ENCODE measurements at places on chromosomes 6 and 20.
A peak's percentile ranks its signal among the peaks of the same experiment; 100 is the strongest.

DNA sequence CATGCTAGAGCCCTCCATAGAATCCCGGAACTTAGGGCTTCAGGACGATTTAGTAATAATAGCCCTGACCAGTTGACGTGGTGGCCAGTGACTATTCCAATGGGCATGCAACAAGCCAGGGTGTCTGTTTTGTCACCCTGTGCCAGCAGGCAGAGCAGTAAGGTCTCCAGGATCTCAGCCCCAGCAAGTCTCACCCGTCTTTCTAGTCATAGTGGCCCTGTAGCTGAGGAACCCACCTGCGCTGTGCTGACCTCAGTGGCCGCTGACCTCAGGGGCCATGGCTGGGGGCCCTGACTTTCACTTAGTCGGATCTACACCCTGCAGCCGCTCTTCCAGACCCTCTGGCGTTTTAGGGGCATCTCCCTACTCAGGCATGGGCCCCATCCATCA lies 36.8 kb downstream of the PRR18 start:
- no peak for DNase-seq

DNA sequence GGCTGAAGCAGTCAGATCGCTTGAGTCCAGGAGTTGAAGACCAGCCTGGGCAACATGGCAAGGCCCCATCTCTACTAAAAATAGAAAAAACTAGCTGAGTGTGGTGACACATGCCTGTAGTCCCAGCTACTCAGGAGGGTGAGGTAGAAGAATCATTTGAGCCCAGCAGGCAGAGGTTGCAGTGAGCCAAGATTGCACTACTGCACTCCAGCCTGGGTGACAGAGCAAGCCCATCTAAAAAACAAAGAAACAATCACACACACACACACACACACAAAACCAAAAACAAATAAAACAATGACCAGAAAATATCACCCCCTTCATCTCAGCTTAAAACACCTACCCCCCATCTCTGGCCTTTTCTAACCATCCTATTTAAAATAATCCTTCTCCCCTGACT lies 68.0 kb downstream of the BTBD9 start:
- no peak for DNase-seq

GRCh38 chr6:75386050-75386770 lies 101.6 kb upstream of the TMEM30A start:
- DNase-seq = no peak

GRCh38 chr6:124090491-124090890 lies 286.8 kb downstream of the NKAIN2 start:
- DNase-seq = no peak

DNA sequence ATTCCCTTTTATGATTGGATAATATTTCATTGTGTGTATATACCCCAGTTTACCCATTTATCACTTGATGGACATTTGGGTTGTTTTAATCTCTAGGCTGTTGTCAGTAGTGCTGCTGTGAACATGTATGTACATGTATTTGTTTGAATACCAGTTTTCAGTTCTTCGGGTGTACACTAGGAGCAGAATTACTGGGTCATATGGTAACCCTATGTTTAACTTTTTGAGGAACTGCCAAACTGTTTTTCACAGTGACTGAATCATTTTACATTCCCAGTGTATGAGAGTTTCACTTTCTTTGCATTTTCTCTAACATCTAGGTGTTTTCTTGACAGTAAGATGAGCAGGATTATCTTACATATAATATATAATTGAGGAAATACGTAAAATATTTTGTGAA lies 44.7 kb upstream of the ADIG start:
- no peak for DNase-seq

- no peak for DNase-seq
These were observed 3.8 kb upstream of the OGFRL1 start for GRCh38 chr6:71284785-71285184.

GRCh38 chr6:43966374-43966658 lies 160.9 kb downstream of the MRPL14 start:
- DNase-seq = no peak

DNA sequence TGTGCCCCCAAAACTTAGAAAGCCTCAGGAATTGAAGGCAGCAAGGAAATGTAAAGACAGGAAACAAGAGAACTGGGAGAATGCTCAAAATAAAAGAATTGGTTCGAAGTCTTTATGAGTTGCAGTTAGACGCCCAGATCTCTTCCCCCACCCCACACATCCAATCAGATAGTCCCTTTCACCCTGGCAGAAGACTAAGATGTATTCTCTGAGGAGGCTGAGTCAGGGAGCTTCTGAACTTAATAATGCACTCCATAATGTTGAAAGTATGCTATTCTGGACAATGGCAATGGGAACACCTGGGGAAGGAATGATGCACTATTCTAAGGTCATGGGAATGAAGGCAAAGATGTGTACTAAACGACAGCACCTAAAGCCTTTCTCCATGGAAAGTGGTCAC lies 173.6 kb downstream of the MTFR2 start:
- no peak for DNase-seq

- DNase-seq = peak; percentile 65
These were observed 8.8 kb upstream of the RSPH3 start for GRCh38 chr6:159008656-159009288.

GRCh38 chr6:121848523-121849255 lies 413.2 kb downstream of the GJA1 start:
- no peak for DNase-seq

- no peak for DNase-seq
These were observed 19.6 kb downstream of the SOBP start for GRCh38 chr6:107509506-107509905.

GRCh38 chr20:1868856-1869255 lies 26.4 kb upstream of the SIRPA start:
- DNase-seq = no peak

GRCh38 chr6:63975699-63976098 lies 340.1 kb downstream of the PHF3 start:
- DNase-seq = no peak

DNA sequence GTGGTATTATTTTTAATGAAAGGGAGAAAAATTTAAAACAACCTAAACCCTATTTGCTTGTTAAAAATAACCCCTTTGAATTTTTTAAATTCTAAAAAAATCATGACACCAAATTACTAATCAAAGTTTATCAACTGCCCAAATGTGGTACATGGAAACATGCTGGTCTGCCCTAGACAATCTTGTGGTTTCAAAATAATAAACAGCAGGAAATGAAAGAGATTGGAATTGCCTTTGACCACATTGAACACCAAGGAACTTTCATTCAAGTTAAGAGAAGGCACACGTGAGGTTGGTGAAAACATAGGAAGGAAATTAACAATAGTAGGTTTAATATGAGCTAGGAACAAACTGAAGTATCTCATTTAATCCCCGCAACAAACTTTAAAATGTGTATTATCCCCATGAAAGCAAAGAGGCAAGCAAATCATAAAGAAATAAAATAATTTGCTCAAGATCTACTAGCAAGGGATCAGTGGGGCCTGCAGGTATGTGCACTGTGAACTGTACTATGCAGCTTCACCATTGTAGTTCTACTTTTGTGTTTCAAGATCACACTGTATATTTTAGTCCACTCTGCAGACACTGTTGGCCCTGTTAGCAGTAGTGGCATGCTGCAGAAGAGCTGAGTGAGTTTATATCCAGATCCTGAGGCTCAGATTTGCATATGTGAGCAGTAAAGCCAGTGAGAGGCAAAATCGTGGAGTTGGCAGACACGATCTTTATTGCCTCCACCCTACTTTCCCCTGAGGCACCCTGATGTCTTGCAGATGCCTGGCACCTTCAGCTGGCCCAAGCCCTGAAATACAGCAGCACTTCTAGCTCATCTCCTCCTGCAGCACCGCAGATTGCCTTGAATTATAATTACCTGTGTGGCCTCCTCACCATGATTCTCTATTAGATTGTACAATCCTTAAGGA lies 157.8 kb upstream of the TENT5A start:
- DNase-seq = no peak

DNA sequence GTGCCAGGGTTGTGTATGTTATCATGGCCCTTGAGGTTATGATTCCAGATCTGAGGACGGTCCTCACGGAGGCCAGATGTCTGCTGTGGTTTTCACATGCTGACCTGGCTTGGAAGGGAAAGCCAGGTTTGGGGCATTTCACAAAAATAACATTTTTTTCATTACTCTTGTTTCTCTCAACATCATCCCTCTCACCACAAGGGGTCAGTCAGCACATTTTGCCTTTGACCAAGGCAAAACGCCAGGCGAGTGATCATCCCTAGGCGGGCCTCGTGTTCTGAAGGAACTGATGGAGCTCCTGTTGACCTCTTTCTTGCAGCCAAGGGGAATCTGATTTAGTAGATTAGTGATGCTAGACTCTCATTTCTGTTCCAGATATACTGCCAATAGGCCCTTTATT lies 133.5 kb downstream of the TBC1D7 start:
- DNase-seq = no peak

- DNase-seq = no peak
These were observed 359 bp downstream of the PHIP start for GRCh38 chr6:79077715-79078074.

- DNase-seq = no peak
These were observed 121.3 kb downstream of the TOX2 start for GRCh38 chr20:44035924-44036323.

DNA sequence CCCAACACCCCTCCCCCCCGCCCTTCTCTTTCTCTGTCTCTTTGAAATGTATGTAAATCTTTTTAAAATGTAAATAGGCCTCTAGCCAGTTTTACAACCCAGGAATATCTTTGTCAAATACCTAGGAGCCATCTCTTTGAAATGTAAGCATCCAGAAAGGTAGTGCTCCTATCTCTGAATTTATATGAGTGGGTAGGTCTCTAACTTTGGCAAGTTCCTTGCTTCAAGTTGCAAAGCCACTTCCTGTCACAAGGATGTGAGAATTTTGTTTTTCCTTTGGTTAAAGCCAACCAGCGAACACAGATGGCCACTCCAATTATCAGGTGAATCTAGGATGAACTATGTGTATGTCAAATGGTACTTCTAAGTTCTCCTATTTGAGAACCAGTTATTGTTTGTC lies 6.2 kb upstream of the DEFB132 start:
- DNase-seq = no peak

DNA sequence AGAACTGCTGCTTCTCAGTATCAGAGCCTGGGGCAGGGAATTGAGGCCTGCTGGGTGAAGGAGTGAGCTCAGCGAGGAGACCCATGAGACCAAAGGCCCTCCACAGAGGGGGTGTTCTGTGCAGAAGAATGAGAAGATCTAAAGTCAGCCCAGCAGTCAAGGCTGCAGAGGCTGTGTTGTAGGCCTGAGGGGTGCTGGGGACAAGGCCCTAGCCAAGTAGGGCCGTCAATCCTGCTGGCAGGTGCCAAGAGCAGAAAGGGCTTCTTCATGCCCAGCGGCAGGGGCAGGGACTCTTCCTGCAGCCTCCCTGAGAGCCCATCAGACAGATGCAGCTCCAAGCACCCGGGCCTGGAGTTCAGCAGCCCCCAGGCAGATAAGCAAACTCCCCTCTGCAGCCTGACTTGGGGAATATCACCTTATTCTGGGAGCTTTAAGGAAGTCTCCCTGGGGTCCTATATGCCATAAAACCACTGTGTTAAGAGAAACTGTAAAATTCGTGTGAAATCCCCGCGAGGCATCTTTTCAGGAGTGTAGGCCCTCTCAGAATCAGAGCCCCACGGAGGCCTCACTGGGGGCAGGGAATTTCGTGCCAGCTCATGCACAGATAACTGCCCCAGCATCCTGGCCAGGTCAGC lies 9.0 kb downstream of the CCDC167 start:
- DNase-seq = no peak

GRCh38 chr6:168221000-168221399 lies 98.6 kb downstream of the DACT2 start:
- no peak for DNase-seq

DNA sequence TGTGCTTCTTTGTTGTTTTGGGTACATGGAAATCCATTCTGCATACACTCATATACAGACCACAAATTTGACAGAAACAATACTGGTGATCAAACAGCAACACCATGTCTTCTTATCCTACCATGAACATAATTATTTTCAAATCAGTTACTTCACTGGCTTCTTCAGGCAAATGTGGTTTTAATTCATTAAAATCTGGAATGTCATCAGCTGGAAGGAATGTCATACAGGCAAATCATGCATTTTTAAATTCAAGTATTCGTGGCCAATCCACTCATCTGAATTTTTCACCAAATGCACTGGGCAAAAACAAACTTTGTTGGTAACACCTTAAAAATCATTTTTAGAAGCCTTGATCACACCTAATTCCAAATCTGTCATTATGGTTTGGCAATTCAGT lies 59.3 kb downstream of the KIF6 start:
- DNase-seq = no peak

DNA sequence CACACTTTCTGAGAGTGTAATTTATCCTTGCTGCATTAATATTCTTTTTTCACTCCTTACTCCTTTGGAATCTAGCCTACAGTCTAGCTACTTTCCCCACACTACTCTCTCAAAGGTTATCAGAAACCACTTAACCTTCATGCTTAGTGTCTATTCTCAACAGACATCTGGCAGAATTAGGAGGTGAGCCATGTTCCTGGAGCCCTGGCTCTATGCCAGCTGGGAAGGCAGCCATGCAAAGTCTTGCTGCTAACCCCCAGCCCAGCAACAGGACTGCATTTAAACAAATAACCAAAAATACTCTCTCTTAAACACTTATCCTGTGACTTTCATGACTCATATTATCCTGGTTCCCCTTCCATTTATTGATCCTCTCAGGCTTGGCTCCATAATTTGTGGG lies 260.2 kb downstream of the BCKDHB start:
- DNase-seq = no peak

DNA sequence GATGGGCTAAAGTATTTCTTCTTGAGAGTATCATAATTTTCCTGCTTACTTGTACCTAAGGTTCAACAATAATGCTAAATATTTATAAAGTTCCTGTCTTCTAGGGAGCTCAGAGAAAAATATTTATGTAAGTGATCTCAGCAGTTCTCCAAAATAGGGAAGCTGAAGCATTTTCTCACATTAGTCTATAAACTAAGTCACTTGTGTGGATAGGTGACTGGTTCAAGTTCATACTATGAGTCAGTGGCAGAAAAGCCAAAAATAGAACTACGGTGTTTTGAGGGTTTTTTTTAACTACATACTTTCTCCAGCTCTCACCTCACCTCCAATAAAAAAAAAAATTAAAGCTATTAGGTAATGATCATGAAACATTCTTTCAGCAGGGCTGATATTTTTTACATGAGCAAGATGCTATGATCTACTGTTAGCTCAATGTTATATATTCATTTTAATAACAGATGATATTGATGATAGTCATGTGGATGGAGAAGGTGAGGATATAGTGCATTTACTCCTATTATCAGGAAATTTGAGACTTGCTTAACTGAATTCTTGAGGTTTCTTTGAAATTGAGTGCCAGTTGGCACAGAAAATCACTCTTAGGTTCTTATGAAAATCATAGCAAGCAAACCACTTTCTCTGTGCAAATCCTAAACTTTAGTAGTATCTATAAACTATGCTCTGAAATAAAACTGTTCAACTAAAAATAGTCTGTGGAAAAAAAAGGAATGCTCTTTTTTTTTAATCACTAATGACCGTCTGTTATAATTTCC lies 4.1 kb upstream of the MOXD1 start:
- no peak for DNase-seq

All from stimulated activated effector memory CD8-positive, alpha-beta T cell treated with anti-CD3 and anti-CD28 coated beads, Interleukin-12 subunit alpha, Interleukin-12 subunit beta, amount 100 ng/mL, for 72 hours (primary cell).